Right lobe of liver (tissue), 6 donors: ENCODE measurements at places on chromosomes 16 and 17.

- DNase-seq: no peak
Measured at GRCh38 chr17:302300-302698, 50.3 kb downstream of the RPH3AL start.

GRCh38 chr16:35562471-35562870 is 2103.1 kb downstream of the TP53TG3F start:
- no peak for DNase-seq

DNA sequence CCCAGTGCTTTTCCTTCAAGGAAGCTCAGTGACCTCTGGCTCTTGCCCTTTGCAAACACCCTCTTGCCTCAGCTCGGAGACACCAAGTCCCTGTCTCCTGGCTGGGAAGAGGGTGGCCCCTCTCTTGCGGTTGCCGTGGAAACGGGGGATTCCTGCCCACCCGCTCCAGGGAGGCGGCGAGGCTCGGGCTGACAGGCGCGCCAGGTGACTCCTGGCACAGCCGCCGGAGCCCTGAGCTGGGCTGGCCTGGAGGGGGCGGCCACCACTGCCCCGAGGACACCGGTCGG is 71.4 kb downstream of the ABR start:
- DNase-seq: no peak

- DNase-seq: no peak
Measured at GRCh38 chr17:37717627-37718323, 27.1 kb downstream of the HNF1B start.

DNA sequence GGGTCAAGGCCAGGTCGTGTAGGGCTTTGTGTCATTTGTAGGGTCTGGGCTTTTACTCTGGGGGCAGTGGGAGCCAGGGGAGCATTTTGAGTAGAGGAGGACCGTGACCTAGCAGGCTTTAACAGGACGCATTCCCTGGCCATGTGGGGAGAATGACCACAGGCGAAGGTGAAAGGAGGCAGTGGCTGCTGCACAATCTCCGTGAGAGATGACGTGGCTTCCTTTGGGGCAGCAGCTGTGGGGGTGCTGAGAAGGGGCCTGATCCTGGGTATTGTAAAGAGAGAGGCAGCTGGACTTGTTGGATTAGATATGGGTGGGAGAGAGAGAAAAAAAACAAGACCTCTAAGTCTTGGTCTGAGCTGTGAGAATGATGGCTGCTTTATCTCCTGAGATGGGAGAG is 46.0 kb downstream of the KATNIP start:
- DNase-seq: no peak

DNA sequence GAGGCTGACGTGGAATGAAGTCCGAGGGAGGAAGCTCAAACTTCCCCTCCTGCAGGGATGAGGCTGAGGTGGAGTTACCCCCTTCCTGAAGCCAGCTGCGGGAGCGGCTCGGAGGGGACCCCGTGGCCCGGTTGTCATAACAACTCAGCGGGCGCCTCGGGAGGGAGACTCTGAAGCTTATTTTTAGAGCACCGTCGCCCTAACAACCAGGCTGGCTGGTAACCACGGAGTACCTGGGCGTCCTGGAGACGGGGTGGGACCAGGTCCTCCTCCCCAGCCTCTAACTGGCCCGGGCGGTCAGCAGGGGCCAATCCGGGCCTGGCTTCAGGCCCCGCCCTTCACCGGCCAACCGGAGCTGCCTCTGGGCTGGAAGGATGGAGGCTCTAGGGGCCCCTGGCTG is 27.7 kb downstream of the NECAB2 start:
- DNase-seq: no peak

GRCh38 chr16:5557966-5558365 is 460.4 kb upstream of the EEF2KMT start:
- DNase-seq: no peak

DNA sequence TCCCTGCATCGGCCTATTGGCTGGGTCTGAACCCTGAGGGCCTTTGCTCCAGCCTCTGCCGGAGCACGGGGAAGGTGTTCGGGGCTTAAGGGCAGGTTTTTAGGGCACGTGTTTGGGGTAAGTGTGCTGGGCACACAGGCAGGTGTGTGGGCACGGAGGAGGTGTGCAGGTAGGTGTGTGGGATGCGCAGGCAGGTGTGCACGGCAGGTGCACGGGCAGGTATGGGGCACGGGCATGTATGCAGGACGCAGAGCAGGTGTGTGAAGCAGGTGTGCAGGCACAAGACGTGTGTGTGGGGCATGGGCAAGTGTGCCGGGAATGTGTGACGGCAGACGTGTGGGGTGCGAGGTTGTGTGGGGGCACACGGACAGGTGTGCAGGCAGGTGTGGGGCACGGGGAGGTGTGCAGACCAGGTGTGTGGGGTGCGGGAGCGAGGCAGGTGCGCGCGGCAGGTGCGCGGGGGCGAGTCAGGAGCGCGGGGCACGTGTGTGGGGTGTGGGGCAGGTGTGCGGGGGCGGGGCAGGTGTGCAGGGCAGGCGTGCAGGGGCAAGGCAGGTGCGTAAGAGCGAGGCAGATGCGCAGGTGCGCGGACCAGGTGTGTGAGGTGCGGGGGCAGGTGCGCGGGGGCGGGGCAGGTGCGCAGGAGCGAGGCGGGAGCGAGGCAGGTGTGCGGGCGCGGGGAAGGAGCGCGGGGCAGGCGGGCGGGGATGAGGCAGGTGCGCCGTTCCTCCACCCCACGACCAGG is 28.6 kb upstream of the METRNL start:
- peak; percentile 62 for DNase-seq

GRCh38 chr16:88498576-88499208 is 45.6 kb downstream of the ZFPM1 start:
- peak; percentile 86 for DNase-seq

GRCh38 chr17:64938925-64939474 is 19.7 kb upstream of the LRRC37A3 start:
- peak; percentile 64 for DNase-seq

DNA sequence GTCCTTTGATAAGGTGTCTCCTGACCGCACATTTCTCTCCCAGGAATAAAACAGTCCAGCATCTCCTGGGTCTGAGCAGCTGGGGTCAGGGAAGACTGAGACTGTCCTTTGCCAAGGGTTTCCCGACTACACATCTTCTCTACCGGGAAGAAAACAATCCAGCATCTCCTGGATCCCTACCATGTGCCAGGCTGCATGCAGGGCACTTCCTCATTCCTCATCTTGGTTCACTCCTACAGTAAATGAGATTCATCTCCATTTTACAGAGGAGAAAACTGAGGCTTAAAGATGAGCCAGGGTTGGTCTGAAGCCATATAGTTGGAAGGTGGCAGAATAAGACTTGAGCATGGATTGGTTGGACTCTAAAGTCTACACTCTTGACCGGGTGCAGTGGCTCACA is 36.7 kb downstream of the NOG start:
- DNase-seq: no peak

DNA sequence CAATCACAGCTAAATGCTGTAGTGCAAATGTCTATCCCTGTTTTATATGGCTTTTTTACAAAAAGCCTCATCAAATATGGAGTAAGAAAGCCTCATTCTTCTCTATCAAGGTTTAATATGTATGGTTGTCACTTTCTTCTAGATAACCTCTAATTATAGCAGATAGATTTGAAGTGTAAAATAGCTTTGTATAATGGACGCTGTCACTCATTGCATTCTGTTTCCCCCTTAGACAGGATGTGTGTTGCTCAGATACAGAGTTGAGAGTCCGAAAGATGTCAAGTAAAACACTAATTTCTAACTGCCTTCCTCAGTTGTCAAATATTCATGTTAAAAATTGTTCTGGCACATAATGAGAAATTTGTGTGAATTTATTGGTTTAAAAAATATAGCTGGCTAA is 88.0 kb downstream of the NLK start:
- no peak for DNase-seq
